ENCODE measurements at places on chromosomes 1 and 21. TPM values are rescaled to one million over a fixed set of nuclear protein-coding genes. Genes with fewer than 3 reads are reported as not detected.

GRCh38 chr1:25651824-25652741, 35.5 kb downstream of the MAN1C1 start:
- H3K36me3 ChIP-seq, result no peaks in the 10 kb centered on the region
- H3K27ac ChIP-seq, result no peak overlapping the region
- no peaks in the 10 kb centered on the region for H3K27me3 ChIP-seq
- H3K4me1 ChIP-seq, result peaks cover 53% of the 10 kb centered on the region
- H3K4me3 ChIP-seq, result no peak overlapping the region
- DNase-seq, result no peak

Gene CENPF
- 43.2 TPM for total RNA-seq

DNA sequence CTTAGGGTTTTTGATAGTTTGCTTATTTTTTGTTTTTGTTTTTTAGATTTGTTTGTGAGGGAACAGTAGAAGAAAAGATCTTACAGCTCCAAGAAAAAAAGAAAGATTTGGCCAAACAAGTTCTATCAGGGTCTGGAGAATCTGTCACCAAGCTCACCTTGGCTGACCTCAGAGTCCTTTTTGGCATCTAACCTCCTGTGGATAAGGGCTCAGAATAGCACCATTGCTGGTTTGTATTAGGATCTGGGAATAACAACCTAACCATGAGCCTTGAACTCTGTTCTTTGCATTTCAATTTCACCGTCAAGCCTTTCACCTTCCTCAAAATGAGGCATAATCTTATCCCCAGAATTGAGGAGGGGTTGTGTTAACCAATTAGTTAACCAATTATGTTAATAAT, 20.2 kb downstream of the TRIM45 start:
- DNase-seq, result no peak
- peaks cover 45% of the 10 kb centered on the region for H3K36me3 ChIP-seq
- H3K4me1 ChIP-seq, result peaks cover 6% of the 10 kb centered on the region
- no peak overlapping the region for H3K4me3 ChIP-seq
- H3K27ac ChIP-seq, result no peak overlapping the region

- H3K4me3 ChIP-seq, result no peak overlapping the region
- no peaks in the 10 kb centered on the region for H3K27me3 ChIP-seq
- H3K4me1 ChIP-seq, result peaks cover 14% of the 10 kb centered on the region
- no peak overlapping the region for H3K27ac ChIP-seq
- DNase-seq, result no peak
These were observed 88.4 kb downstream of the NID1 start for GRCh38 chr1:235976490-235976889.

- H3K36me3 ChIP-seq, result no peaks in the 10 kb centered on the region
- DNase-seq, result no peak
These were observed 68.3 kb upstream of the GJB5 start for GRCh38 chr1:34686531-34686930.

DNA sequence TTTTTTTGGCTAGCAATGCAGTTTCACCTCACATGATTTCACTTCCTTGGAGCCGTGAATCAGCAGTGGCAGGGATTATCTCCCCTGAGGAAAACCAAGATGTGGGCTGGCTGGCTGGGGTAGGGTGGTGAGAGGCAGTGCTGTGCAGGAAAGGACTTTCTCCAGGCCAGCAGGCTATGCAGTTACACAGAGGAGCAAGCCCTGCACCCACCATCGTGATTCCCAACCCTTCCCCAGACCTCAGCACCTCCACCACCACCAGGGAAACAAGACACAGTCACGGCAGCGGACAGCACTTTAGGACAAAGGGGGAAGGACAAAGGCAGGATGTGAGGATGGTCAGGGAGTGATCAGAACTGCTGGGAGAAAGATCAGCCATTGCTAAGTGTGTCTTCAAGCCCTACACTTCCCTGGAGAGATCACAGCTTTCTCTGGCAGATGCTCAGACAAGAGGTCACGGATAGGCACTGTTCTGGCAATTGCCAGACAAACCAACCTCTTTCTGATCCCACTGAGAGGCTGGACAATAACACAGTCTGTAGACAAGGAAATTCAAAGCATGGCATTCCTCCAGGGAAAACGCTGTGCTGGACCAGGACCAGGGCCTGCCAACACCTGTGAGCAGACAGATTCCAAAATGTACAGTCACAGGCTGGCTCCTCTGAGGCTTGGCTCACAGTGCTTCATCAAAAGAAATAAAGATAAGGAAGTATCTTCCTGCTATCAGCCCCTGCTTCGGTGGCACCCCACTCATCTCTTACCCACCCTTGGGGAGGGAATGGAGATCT, 509.4 kb downstream of the SMYD3 start:
- no peak overlapping the region for H3K27ac ChIP-seq
- no peaks in the 10 kb centered on the region for H3K36me3 ChIP-seq
- DNase-seq, result no peak
- no peaks in the 10 kb centered on the region for H3K27me3 ChIP-seq

GRCh38 chr1:112872551-112872962, 83.4 kb downstream of the SLC16A1 start:
- H3K27ac ChIP-seq, result no peak overlapping the region
- H3K4me3 ChIP-seq, result no peak overlapping the region
- no peaks in the 10 kb centered on the region for H3K36me3 ChIP-seq
- H3K27me3 ChIP-seq, result no peaks in the 10 kb centered on the region
- DNase-seq, result no peak
- H3K4me1 ChIP-seq, result no peaks in the 10 kb centered on the region

Gene CFH
- 198 TPM for total RNA-seq

Gene TMEM240
- total RNA-seq, result 10.3 TPM

Data from stomach (tissue), 19 donors.